Cortex of kidney (tissue), 1 donor: ENCODE measurements at places on chromosomes 12 and 14.

- no peak for DNase-seq
Observed at GRCh38 chr14:73764406-73765280, 50.5 kb upstream of the PNMA1 start.

- DNase-seq = no peak
Observed at GRCh38 chr14:66239589-66239988, 246.6 kb upstream of the CCDC196 start.

- no peak for DNase-seq
Observed at GRCh38 chr12:2629051-2629450, 165.7 kb upstream of the FKBP4 start.

DNA sequence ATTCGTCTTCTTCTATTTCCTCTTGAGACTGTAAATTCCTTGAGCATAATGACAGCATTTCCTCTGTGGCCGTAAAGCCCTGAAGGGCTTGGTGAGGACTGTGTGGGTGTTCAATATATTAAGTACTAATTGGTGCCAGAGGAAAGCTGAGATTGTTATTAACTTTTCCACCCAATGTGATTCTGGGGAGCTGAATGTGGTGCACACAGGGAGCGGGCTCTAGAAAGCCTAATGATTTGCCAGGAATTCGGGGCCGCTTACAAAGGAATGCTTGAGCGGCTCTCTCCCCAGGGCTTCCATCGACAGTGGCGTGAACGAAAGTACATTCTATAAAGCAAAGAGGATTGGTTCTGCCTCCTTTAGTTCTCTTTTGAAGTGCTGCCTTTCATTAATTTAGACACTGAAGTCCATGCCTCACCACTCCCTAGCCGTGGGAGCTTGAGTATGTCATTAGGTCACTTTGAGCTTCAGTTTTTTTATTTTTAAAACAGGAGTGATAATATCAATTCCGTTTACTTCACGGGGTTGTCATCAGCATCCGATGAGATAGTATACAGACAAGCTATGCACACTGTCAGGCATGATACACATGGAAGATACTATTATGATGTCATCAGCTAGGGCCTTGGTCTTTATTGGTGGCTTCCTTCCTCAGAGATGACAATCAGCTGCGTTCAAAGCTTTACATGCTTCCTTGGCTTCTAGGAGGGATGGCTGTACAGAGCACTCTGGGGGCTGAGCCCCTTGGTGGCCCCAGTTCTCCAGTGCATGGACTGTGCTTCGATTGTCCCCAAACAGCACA lies 11.0 kb upstream of the GSG1 start:
- no peak for DNase-seq

- no peak for DNase-seq
Observed at GRCh38 chr12:113413488-113413939, 8.7 kb upstream of the SDSL start.

GRCh38 chr12:124747426-124748161 lies 116.1 kb downstream of the SCARB1 start:
- no peak for DNase-seq

GRCh38 chr14:32606301-32606700 lies 277.2 kb downstream of the AKAP6 start:
- DNase-seq = no peak

DNA sequence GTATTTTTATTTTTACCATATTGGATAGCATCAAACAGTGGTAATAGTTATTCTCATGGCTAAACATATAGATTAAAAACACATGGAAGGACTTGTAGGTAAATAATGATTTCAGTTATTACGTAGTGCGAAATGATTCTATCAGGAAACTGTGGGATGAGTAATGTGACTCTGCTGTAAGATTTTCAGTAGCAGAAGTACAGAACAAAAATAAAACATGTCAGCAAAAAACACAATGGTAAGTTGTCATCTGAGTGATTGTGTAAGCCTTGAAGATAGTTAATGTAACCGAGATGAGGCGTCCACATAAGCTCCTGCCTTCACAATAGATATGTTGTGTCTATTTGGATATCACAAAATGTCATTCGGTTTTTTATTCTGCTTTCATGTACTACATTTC lies 99.8 kb downstream of the BORCS5 start:
- no peak for DNase-seq

DNA sequence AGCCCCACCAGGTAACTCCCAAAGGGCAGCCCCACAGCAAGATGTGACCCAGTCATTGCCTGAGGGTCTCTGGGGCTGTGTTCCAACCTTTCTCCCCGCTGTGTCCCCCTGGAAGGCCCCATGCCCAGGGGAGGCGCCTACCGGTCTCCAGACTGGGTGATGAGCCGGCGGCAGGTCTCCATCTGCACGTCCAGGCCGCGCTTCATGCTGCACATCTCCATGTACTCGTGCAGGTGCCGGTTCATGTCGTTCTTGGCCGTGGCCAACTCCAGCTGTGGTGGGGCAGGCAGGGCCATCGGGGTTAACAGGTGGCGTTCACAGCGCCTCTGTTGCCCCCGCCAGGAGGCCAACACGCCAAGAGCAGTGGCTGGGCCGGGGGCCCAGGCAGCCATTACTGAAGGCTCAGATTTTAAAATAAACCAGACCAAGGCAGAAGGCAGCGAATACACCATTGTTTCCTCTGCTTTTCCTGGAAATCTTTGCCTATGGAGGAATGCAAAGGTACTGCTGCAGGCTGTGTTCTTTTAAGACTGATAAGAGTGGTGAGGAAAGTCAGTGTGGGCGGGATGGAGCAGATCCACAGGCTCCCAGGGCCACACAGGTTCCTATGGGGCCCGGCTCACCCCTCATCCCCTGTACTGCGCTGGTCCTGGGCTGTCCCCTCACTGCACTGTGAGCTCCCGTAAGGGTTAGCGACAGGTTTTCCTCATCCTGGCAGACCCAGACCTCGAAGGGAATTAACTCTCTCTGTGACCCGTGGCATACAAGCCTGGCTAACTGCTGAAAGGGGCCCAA lies 7.3 kb downstream of the GAPDH start:
- no peak for DNase-seq

DNA sequence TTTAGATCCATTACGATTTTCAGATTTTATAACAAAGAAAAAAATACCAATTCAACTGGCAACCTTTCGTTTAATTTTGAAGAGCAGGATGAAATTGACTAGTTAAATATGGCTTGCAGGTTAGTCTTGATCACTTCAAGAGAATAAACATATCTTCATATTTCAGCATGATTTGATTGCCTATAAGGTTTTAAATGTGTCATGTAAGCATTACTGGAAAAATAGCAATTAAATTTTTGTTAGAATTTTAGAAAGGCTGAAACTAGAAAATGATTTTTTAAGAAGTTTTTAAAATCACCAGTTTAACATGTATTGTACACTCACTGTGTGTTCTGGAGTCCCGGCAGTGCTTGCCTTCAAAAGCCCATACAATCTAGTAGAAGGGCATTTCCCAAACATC lies 310.2 kb upstream of the DIO2 start:
- DNase-seq = no peak

DNA sequence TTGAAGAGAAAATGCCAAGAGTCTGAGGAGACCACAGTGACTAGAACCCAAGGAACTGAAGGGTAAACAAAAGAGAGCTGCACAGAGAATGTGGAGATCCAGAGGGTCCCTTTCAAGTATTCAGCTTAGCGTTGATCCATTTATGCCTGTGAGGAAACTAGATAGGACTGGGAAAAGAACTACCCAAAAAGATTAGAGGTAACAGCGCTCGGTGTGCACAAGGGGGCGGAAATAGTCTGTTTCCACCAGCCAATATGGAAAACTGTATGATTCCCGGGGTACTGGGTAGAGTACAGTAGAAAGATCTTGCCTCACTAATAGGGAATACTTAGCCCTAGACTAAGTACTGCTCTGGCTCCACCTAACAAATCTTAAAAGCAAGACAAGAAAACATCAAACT lies 135.5 kb downstream of the DPF3 start:
- DNase-seq = no peak

- no peak for DNase-seq
Observed at GRCh38 chr12:1633459-1633858, 4.4 kb downstream of the WNT5B start.

GRCh38 chr12:105064564-105065178 lies 19.6 kb downstream of the ALDH1L2 start:
- DNase-seq = no peak

DNA sequence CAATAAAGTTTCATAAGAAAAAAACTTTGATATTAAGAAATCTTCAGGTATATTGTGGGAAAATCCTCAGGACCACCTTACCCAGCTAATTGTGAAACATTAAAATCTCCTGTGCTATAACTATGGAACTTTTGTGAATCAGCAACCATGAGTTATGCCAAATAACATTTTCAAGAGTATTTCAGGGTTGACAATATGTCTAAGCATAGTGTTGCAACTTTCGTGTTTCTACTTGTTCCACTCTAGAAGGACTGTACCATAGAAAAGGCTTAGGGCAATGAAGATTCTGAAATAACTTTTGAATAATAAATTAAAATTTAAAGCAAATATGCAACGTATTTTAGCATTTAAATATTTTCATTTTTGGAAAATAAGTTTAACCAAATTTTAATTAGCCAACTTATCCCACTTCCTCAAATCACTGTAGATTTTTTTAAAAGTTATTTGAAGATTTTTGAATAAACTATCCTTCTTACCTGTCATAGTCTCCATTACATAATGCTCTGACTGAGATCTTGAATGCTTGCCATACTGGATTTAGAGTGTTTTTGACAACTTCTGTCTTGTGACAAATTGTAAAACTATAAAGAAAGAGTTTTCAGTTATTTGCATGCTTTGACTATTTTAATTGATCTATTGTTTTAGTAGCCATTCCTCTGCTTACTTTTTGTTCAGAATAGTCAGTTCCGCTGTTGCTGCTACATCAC lies 143.6 kb downstream of the CPNE8 start:
- DNase-seq = no peak

DNA sequence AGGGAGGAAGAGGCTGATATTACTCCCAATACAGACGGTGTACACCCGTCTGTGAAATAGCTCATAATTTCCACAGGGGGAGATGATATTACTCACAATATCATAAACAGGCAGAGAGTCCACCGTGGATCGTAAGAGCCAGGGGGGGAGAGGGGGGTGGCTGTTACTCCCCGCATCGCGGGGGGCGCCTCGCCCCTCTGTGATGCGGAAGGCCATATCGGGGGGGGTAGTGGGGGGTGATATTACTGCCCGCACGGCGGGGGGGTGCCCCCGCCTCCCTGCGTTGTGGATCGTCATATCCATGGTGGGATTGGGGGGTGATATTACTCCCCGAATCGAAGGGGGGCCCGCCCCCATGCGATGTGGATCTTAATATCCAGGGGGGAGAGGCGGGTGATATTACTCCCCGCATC lies 91.9 kb downstream of the FRMD6 start:
- DNase-seq = no peak

GRCh38 chr14:95519699-95520098 lies 3.2 kb upstream of the SYNE3 start:
- no peak for DNase-seq

DNA sequence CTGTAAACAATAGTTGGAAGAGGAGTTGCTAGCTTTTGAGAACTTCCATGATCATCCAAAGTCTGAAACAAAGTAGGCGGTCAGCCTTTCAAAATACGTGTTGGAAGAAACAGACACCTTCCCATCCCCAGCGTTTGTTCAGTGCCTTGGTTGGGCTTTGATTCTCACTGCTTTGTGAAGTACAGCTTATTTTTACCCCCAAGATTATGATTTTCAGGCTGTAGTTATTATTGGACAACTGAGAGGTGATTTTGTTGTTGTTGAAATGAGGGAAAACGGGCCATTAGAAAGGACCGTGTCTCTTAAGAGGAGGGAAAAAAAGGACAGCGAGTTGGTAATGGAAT lies 921 bp upstream of the CEP83 start:
- DNase-seq = no peak

DNA sequence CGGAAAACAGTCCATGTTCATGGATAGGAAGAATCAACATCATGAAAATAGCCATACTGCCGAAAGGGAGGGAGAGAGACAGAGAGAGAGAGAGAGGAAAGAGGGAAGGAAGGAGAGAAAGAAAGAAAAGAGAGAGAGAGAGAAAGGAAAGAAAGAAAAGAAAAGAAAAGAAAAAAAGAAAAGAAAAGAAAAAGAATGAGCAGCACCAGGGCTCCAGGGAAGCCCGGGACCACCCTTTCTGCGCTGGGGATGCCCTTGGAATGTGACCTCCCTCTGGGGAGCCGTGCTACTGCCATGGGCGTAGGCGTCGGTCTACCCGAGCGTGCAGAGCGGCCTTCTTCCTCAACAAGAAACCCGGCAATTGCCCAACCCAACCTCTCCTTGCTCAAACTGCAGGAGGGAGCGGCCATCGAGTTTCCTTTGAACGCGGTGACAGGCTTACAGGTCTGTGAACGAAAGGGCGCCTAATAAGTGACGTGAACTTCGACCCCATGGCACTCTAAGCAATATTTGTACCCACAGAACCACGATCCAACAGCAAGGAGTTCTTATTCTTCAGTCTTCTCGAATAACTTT lies 16.9 kb downstream of the OR6S1 start:
- no peak for DNase-seq

DNA sequence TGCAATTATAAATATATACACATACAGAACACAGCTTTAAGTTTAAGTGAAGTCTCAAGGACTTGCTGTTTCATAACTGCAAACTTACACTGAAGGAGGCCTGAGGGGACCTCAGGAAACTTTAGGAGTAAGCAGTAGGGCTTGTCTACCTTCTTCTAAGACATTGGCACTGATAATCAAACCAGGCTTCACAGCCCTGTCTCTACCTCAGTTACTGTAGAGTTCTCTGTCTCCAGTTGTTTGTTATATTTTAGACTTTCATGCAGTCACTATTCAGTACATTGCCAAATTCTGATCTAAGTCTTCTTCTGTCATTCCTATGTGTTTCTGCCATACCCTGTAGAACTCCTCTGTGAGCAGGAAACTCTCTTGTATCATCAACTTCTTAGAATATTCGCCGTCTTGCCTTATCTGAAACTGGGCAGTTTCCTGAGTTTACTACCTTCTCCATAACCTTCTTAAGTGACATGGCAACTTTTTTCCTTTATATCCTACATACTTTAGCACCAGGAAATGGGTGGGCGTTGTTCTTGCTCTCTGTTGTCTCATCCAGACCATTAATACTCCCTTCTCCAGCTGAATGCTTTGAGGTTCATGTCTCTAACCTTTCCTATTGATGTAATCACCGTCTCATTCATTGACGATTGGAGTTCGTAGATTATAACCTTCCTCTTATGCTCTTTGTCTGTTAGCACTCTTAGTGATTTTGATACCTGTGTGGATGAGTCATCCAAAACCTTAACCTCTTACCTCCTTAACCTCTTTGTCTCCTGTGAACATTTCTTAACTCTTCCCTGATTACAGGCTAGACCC lies 11.4 kb downstream of the APAF1 start:
- no peak for DNase-seq

- no peak for DNase-seq
Observed at GRCh38 chr12:75923964-75924666, 107.5 kb downstream of the PHLDA1 start.
